ENCODE measurements at places on chromosomes 5 and 9. TPM values are rescaled to one million over a fixed set of nuclear protein-coding genes. Genes with fewer than 3 reads are reported as not detected.

GRCh38 chr5:105392710-105393149 is 1830.1 kb upstream of the NUDT12 start:
- no peak for DNase-seq

DNA sequence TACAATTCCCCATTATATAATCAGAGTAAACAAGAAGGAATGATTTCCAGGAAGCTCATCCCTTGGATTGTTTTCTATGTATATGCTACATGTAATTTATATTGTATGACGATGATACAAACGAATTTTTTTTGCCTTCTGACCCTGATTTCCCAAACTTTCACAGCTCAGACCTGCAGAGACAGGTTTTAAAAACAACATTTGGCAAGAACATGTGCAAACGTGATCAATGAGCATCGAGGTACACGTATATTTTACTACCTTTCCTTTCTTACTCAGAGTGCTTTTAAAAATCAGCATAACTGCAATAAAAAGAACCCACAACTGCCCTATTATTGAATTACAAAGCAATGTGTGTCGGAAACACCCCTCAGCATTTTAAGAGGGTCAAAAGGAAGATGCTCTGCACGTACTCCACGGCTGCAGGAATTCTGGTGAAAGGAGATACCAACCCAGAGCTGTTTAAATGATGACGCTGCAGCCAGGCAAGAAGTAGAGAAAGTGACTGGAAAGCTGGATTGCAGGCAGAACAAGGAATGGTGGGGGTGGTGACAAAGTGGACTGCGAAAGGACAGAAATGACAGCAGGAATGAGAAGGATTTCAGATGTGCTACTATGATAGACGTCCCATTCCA is 533.5 kb downstream of the RAB3C start:
- DNase-seq, result no peak

DNA sequence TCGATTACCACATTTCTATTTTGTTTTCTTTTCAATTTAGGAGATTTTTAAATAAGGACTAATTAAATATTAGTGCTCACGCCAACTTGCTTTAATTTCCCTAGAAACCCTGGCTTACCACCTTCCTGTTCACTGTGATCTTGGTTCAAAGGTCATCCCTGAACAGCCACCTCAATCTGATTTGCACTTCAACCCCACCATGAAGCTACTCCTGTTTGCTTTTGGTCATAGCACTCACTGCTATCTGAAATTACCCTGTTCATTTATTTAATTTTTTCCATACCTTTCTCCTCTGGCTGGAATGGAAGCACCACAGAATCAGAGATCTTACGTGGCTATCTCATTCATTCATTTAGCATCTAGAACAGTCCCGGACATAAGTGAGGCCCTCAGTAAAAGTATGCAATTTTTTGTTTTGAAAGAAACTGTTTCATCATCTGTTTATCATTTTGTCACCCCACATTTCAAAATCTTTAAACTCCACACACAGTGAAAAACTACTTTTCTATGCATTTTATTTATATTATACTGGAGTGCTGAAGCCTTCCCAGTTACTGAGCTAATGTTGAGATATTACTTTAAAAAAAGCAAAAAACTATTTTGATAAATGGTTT is 17.2 kb upstream of the ADAMTSL1 start:
- DNase-seq, result no peak

- no peak for DNase-seq
Observed at GRCh38 chr5:180598316-180598701, 7.0 kb upstream of the SCGB3A1 start.

- DNase-seq, result no peak
Observed at GRCh38 chr5:81924442-81924841, 47.4 kb upstream of the ATG10 start.

GRCh38 chr9:82679472-82679871 is 383.5 kb downstream of the RASEF start:
- no peak for DNase-seq

GRCh38 chr5:79846198-79846521 is 144.9 kb downstream of the MTX3 start:
- DNase-seq, result no peak

- DNase-seq, result no peak
Observed at GRCh38 chr9:34986540-34987047, 3.0 kb upstream of the DNAJB5 start.

- DNase-seq, result no peak
Observed at GRCh38 chr5:169906745-169907649, 73.3 kb downstream of the INSYN2B start.

DNA sequence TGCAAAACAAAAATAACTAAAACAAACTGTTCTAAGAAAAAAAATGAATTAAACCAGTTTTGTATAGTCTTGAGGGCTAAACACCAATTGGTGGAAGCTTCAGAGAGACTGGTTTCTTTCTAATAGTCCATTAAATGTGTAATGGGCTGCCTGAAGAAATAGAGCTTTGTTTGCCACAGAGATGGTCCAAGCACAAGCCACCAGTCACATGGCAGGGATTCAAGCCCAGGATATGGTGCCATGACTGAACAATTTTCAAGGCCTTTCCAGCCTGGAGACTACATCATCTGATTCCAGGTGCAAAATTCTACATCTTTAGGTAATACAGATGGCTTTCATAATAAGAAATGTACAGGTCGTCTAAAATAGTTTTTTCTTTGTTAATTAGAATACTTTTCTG is 355.3 kb downstream of the NR2F1-AS1 start:
- no peak for DNase-seq

GRCh38 chr9:21104787-21105186 is 27.0 kb upstream of the IFNB1 start:
- no peak for DNase-seq

DNA sequence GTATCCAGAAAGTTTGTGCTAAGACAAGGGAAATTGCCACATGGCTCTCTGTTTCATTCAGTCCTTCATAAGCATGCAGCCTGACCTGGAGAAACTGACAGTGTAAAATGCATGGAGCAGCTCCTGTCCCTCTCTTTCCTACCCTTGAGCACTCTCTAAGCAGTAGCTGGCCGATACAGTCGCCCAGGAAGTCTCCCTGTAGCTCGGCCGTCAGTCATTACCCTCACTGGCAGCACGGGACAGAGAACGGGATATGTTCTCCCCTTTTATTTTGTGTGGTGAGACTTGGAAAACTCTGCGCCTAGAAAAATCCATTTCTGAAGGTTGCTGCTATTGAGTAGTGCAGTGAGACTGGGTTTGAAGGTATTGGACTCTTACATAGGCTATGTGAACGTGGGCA is 56.8 kb upstream of the KCNMB1 start:
- no peak for DNase-seq

DNA sequence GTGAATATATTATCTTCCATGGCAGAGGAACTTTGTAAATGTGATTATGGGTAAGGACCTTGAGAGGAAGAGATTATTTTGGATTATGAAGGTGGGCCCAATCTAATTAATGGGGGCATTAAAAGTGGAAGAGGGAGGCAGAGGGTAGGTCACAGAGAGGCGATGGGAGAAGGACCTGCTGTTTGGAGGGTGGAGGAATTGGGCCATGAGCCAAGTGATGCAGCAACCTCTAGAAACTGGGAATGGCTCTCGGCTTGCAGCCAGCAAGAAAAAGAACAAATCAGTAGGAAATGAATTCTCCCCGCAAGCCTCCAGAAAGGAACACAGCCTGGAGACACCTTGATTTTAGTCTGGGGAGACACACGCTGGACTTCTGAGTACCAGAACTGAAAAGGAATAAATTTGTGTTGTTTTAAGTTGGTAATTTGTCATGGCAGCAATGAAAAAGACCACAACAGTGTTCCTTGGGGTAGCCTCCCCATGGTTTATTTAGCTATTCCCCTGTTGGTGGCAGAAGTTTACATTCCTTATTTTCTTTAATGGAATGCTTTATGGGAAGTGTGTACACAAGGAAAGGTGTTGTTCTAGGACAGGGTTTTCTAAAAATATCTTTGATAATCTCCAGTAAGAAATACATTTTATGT is 103.6 kb downstream of the HSPA4 start:
- no peak for DNase-seq

DNA sequence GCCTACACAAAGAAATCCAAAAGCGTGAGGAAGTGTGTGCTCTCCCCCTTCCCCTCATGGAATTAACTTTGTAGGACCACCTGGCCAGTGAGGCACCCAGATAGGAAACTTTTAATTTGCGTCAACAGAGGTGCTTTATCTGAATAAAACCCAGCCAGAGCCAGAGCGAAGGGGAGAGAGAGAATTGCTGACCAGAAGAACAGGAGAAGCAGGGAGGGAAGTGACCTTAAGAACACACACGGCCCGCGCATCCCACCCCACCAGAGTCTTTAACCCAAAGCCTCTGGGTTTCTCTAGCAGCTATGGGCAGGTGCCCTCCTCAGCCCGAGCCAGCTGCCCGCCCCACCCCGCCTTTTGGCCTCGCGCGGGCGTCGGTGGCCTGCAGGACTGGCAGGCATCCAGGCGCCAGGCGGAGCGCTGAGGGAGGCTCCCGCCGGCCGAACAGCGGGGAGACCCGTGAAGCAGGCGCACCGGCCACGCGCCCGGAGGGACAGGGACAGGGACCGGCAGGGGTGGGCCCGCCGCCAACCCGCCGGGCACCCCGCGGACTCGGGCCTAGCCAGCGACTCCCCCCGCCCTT is 580 bp downstream of the ERAP1 start:
- DNase-seq, result no peak

DNA sequence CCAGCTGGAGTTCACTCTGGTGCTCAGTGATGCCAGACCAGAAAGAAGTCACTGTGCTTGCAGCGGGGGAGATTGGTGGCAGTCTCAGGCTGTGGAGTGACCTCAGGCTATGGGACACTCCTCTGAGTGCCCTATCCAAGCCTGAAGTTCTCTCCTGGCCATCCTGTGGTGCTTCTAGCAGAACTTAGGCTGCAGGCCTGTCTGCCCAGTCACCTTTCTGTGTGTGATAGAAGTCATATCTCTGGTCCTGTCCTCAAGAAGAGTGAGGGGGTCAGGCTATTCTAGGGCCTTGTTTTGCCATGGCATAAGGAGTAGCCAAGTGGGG is 9.3 kb downstream of the PDLIM4 start:
- DNase-seq, result no peak

Gene BTF3
- total RNA-seq, result 456 TPM

Gene SHOC1
- total RNA-seq, result not detected

Gene APBA1
- 15.2 TPM for total RNA-seq

Gene SAP30L
- 32.2 TPM for total RNA-seq

Gene PCDHGA11
- 17.5 TPM for total RNA-seq

Gene CBY3
- 3.0 TPM for total RNA-seq

Gene LCN1
- not detected for total RNA-seq

Gene SPATA31E1
- not detected for total RNA-seq

Gene ACSL6
- total RNA-seq, result not detected

Gene ZFP62
- total RNA-seq, result 24.2 TPM

Gene THOC3
- 60.3 TPM for total RNA-seq

Gene SMARCA2
- total RNA-seq, result 46.5 TPM

Gene PCDHGB7
- 23.4 TPM for total RNA-seq

Gene DDX4
- not detected for total RNA-seq

Gene LRRC70
- 27.5 TPM for total RNA-seq

Gene ADGRV1
- total RNA-seq, result 0.15 TPM
